ENCODE measurements at places on chromosomes 2 and 18.
A peak's percentile ranks its signal among the peaks of the same experiment; 100 is the strongest.

DNA sequence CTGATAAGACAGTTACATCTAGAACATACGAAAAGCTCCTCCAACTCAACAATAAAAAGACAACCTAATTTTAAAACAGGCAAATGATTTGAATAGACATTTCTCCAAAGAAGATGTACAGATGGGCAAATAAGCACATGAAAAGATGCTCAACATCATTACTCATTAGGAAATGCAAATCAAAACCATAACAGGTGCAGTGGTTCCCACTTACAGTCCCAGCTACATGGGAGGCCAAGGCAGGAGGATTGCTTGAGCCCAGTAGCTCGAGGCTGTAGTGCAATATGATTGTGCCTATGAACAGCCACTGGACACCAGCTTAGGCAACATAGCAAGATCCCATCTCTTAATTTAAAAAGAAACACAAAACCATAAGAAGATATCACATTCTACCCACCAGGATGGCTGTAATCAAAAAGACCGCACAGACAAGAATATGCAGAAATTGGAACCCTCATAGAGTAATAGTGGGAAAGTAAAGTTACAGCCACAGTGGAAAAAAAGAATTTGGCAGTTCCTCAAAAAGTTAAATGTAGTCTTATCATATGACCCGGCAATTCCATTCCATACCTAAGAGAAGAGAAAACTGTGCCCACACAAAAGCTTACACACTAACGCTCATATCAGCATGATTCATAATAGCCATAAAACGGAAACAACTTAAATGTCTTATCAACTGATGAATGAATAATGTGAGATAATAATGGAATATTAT lies 30.5 kb upstream of the ARMC9 start:
- no peak for DNase-seq

- DNase-seq: peak; percentile 78
Observed at GRCh38 chr2:113282747-113283533, 4.2 kb upstream of the PAX8 start.

GRCh38 chr18:6161549-6161948 lies 253.2 kb downstream of the L3MBTL4 start:
- no peak for DNase-seq

- DNase-seq: no peak
Observed at GRCh38 chr18:45122506-45122905, 441.8 kb downstream of the SETBP1 start.

DNA sequence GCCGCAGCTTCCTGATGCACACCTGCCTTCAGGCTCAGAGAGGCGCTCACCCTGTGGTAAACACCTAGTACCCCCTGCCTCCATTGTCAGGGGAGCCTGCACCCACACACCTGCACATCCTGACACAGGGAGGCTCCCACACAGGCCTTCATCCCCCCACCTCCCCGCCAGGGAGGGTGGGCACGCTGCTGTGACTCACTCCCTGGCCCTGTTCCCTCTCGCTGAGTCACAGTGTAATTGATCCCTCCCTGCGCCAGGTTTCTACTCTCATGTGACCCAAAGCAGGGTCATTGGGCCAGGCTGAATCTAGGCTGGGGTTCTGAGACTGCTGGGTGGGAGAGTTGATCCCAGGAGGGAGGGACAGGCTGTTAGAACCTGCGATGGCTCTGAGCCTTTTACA lies 8.5 kb upstream of the CELF4 start:
- no peak for DNase-seq

DNA sequence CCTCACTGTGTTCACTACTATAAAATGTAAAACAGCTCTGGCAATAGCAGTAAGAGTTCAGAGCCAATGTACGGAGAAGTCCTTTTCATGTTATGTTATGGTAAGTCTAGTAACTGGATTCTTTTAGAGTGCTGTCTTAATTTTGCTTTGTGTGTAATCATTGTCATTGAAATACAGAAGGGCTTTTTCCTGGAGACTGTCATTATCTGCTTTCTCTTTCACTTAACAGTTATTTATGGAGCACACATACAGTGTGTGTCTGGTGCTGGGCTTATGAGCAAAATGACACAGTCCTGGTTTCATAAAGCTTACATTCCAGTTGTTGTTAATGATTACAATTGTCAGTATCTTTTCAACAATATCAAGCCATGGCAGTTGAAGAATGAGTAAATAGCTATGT lies 95.5 kb downstream of the CCDC102B start:
- DNase-seq: no peak

DNA sequence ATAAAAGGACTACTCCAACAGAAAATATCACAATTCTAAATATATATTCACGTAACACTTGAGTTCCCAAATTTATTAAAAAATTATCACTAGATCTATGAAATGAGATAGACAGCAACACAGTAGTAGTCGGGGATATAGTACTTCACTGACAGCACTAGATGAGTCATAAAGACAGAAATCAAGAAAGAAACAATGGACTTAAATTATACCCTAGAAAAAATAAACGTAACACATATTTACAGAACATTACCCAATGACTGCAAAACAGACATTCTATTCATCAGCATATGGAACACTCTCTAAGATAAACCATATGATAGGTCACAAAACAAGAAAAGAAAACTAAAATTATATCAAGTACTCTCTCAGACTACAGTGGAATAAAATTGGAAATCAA lies 429.4 kb downstream of the MBD2 start:
- DNase-seq: no peak

DNA sequence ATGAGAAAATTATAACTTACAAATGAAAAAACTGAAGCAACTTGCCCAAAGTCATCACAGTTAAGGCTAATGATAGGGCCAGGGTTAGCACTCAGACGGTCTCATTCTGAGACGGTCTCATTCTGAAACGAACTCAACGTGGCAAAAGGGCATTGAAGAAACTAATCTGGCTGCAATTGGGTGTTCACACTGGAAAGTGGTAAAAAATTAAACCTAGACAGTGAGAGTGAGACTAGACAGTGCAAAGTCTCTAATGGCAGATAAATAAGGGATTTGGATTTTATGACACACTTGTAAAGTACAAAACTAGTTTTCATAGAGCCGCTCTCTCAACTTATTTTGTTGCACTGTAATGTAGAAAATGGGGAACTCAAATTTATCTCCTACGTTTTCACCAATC lies 9.2 kb downstream of the LRPPRC start:
- no peak for DNase-seq

DNA sequence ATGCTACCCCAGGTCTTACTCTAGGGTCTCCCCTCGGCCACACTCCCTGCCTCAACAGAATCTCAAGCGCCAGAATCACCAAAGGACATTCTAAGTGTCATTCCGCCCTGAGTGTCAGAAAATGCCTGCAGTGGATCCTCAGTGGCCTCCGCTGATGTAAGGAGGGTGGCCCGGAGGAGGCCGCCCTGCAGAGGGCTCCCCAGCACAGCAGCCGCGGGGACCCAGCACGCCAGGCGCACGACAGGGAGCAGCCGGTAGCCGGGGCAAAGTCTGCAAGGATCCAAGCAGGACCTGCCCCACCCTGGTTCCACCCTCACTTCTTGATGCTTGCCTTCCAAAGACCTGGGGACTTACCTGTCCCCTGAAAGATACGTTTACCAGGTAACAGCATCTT lies 54.2 kb upstream of the ID2 start:
- peak; percentile 71 for DNase-seq

- DNase-seq: no peak
Observed at GRCh38 chr2:170076189-170076588, 101.8 kb upstream of the MYO3B start.

DNA sequence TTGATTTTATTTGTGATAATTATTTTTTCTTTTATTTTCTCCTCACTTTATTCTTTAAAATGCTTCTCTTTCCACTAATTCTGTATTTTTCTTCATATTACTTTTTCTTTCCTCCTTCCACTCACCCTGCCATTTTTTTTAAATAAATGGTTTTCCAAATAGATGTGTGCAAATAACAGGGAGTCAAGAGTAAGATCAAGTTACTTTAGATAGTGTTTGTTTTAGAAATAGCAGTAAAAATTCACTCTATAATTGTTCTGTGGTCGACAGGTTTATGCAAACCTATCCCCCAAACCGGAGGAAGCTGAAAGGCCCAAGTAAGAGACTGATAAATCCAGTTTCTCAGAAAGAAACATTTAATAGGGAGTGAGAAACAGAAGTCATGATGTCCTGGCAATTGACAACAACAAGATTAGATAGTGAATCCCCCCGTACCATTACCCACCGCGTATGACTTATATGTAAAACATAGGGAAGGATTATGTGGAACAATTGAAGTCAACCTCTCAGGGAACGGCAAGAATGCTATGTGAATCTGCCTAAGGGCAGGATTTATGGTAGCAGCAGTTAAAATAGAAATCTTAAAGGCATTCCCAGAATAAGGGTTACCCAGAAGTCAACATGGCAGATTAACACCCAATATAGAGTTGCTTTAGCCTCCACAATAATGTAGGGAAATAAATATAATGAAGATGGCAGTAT lies 75.5 kb downstream of the KYNU start:
- no peak for DNase-seq

DNA sequence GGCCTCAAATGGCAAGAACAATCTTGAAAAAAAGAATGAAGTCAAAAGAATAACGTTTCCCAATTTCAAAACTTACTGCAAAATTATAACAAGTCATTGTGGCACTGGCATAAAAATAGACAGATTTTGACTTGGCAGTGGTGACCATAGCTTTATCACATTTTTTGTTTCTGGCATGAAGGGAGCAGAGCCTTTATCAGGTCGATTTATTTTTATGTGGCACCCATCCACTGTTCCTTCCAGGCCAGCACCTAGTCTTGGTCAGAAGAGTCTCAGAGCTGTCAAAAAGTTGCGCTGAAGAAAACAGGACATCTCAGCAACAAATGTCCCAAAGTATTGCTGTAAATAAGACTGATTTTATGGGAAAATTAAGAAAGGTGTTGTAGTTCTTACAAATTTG lies 92.4 kb downstream of the TRABD2A start:
- no peak for DNase-seq

- no peak for DNase-seq
Observed at GRCh38 chr18:57404345-57404744, 30.8 kb upstream of the ONECUT2 start.

DNA sequence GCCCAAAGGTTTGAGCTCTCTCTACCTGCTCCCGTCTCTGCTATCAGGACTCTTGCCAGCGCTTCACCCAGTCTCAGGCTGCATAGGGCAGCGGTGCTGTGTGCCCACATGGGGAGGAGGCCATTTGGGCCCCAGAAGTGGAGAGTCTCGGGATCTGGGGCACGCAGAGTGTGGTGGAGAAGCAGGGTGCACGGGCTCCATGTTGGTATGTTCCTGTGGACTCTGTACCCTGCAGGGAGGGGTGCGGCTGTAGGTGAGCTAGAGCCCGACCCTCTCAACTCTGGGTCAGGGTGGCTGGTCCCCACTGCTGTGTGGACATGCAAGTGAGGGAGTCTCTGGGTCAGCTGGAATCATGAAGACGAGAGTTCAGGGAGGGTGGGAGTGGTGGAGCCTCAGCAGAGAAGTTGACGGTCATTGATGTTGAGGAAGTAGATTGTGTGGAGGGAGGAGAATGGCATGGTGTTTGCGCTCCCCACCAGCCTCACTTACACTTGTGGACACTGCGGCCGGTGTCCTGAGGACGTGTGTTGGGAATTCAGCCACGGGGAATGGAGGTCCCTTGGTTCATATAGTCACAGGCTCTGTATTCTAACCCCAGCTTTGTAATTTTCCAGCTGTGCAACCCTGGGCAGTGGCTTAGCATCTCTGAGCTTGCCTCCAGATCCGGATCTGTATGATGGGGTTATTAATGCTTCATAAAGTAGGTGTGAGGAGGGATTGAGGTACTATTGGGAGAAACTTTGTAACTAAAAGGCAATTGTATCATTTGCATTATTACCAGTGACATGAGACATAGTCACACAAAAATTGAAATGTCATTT lies 840 bp upstream of the PSD4 start:
- no peak for DNase-seq

- DNase-seq: no peak
Observed at GRCh38 chr18:23388357-23388756, 64.7 kb upstream of the RIOK3 start.

DNA sequence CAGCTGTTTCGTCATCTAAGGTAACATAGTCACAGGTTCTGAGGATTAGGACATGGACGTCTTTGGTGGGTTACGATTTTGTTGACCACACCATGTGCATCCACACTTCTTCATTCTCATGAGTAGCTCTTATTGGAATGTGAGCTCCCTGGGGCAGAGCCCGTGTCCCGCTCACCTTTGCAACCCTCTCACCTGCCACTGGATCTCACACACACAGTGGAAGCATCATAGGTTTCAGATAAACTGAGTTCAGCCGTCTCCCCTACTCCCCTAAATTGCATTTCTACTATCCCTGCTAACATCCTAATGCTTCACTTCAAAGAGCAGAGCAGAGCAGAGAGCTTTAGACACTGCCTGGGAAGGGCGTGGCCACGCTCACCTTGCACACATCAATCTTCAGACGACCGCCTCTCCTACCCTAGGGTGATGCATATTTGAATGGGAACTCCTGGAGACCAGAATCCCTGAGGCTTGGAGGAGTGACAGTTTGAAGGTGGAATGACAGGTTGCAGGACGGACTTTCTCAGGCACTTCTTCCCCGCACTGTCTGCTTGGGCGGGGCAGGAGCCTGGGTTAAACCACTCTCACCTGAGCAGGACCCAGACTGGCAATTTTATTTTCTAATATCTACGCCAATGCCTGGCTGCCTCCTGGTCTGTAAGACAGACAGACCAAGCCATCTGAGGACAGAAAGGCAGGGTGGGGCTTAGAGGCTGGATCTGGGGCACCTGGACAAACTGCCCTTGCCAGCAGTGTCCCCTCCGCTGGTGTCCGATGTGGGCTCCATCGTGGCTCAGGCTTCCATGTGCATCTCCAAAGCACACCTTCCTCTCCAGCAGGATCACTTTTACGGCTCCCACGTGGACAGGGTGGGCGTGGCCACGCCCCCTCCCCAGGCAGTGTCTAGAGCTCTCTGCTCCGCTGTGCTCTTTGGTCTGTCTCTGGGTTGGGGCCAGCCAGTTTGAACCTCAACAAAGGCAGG lies 229.5 kb upstream of the COPS8 start:
- peak; percentile 15 for DNase-seq
